ENCODE measurements at places on chromosomes 6 and 20. TPM values are rescaled to one million over a fixed set of nuclear protein-coding genes. Genes with fewer than 3 reads are reported as not detected.

DNA sequence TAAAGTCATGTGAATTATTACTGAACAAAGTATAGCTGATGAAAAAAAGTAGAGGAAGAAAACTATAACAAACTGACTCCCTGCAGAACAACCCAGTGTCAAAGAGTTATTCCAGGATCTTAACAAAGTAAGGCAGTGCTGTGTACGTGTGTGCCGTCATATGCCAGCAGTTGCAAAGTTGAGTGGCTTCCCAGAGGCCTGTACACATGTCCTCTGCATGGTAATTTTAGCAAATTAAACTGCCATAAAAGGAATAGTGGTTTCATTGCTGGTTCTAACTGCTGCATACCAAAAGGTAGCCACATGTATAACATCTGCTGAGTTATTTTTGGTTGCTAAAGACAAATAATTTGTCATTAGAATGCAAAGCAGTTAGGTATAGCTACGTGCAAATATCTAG is 44.8 kb downstream of the RIPOR2 start:
- DNase-seq: no peak

DNA sequence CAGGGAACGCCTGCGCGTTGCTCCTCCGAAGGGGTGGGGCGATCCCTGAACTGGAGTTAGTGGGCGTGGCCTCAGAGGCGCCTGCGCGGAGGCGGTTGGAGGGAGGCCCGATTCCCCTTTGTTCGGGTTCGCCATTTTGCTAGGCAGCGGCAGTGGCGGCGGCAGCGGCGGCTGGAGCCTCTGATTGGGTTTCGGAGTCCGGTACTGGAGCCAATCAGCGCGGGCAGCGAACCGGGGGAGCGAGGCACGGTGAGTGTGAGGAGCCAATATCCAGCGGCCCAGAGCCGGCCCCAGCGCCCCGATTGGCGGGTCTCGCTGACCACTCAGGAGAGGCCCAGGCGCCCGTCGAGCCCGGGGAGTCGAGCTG is at the start of gene NFYA:
NFYA (plus strand) TSS at position 139 of the 367 bp plus-strand sequence. CDS start 6,116 bp downstream, outside the sequence.
- peak; percentile 100 for DNase-seq

GRCh38 chr20:50911030-50911429 is 20.2 kb downstream of the ADNP start:
- DNase-seq: no peak

Gene SRC
- total RNA-seq: 39.1 TPM

- DNase-seq: no peak
Measured at GRCh38 chr6:110412360-110412759, 3.0 kb downstream of the DDO start.

DNA sequence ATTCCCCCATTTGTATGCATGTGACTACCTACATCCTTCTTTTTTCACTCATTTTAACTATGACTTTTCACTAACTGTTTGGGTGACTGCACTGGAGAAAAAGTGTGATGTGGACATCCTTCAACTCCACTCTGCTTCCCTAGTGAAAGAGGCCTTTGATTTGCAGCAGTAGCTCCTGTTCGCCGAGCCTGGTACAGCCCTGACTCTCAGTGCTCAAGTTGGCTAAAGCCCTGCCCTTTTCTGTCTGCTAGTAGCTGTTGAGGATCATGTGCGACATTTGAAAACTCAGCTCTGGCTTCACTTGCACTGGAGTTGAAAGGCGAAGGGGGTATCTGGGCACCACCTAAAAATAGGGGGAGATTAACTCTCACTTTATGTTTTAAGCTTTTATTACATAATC is 42.1 kb downstream of the DAAM2 start:
- DNase-seq: no peak

GRCh38 chr6:25174678-25175077 is 104.5 kb upstream of the CARMIL1 start:
- no peak for DNase-seq

- DNase-seq: no peak
Measured at GRCh38 chr20:57259121-57259937, 7.1 kb downstream of the BMP7 start.

- no peak for DNase-seq
Measured at GRCh38 chr6:143528164-143528811, 16.8 kb upstream of the FUCA2 start.
